ENCODE measurements at places on chromosomes 5 and 9. TPM values are rescaled to one million over a fixed set of nuclear protein-coding genes. Genes with fewer than 3 reads are reported as not detected.

DNA sequence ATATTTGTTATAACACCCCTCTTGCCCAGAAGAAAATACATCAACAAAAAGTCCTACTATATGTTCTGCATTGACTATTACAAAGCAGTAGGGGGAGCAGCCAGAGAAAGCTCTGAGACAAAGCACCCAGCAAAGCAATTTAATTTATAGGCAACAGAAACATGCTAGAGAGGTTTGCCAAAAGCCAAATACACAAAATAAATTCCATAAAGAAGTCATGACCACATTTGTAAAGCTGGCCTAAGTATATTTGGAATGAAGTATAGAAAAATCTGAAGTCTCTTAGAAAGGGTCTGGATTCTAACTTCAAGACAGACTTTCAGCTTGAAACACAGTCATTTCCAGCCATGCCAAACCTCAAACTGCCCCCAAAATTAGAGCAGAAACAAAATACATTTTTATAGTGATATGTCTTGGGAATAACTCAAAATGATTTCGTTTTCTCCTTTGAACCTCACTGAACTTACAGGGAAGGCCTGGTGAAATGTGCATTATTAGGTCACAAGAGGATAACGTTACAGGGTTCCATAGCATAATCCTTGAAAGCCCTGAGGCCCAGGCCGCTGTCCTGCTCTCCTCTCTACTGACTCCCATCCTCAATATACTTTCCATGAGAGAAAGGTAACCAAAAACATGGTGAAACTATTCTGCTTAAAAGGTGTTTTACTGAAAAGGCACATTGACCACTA, 451.8 kb downstream of the RAB3C start:
- H3K4me1 ChIP-seq: peaks cover 12% of the 10 kb centered on the region
- H3K27me3 ChIP-seq: peaks cover 4% of the 10 kb centered on the region
- H3K36me3 ChIP-seq: no peaks in the 10 kb centered on the region
- H3K27ac ChIP-seq: no peak overlapping the region

DNA sequence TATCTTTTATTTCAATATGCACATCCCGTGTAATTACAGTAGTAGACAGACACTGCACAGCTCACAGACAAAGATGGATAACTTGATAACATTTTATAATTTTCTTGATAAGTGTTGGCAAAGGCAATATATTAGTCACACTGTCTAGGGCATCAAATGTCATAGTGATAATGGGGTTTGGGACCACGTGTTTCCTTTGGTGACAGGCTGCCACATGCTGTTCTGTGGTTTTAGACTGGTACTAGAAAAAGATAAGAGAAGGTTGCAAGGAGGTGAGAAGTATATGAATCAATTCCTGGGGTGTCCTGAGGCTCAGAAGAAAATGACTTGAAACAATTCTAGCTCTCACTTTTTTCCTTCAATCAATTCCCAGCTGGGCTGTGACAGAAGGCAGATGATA, 258.8 kb upstream of the CHD1 start:
- no peaks in the 10 kb centered on the region for H3K27me3 ChIP-seq
- no peak for DNase-seq
- no peaks in the 10 kb centered on the region for H3K36me3 ChIP-seq
- no peaks in the 10 kb centered on the region for H3K4me1 ChIP-seq
- H3K4me3 ChIP-seq: no peak overlapping the region
- no peak overlapping the region for H3K27ac ChIP-seq

The PCDHGB4 gene
- 0.06 TPM for polyA plus RNA-seq

DNA sequence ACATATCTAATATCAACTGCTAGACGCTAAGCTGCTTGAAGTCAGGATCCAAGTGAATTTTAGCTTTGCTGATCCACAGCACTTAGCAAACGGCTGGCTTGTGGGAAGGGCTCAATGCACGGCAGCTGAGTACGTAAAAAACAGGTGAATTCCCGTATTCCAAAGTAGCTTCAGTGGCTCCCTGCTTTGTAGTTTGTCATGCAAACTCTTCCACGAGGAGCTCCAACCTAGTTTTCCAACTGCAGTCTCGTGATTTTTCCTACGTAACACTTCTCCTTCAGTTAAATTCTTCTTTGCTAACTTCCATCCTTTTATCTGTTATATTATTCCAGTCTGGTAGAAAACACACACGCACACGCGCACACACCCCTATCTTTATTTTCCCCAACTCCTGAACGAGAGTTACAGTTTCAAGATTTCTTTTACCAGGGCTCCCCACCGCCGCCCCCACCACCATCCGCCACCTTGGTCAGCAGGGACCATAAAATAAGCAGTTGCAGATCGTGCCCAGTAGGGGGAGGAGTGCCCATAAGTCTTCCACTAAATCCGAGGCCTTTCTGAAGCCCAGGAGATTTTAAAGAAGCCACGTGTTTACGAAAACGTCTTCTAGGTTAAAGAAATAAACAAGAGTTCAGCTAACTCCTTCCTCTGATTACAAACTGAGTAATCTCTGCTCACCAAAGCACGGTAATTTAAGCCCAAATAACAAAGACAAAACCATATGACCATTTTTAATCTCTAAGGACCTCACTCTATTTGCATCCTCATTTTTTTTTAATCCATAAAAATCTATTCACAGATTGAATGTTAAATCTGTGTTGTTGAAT, 34.8 kb upstream of the TRIO start:
- H3K27me3 ChIP-seq: no peaks in the 10 kb centered on the region
- peaks cover 24% of the 10 kb centered on the region for H3K4me1 ChIP-seq
- peak; percentile 83 for DNase-seq

- H3K27ac ChIP-seq: no peak overlapping the region
- H3K4me3 ChIP-seq: no peak overlapping the region
- H3K27me3 ChIP-seq: peaks cover 6% of the 10 kb centered on the region
- DNase-seq: no peak
Observed at GRCh38 chr9:38424918-38425317, 664 bp upstream of the IGFBPL1 start.

The FOXD4L4 gene
- 0.15 TPM for polyA plus RNA-seq
